ENCODE measurements at places on chromosomes 1 and 21. TPM values are rescaled to one million over a fixed set of nuclear protein-coding genes. Genes with fewer than 3 reads are reported as not detected.
A peak's percentile ranks its signal among the peaks of the same experiment; 100 is the strongest.

DNA sequence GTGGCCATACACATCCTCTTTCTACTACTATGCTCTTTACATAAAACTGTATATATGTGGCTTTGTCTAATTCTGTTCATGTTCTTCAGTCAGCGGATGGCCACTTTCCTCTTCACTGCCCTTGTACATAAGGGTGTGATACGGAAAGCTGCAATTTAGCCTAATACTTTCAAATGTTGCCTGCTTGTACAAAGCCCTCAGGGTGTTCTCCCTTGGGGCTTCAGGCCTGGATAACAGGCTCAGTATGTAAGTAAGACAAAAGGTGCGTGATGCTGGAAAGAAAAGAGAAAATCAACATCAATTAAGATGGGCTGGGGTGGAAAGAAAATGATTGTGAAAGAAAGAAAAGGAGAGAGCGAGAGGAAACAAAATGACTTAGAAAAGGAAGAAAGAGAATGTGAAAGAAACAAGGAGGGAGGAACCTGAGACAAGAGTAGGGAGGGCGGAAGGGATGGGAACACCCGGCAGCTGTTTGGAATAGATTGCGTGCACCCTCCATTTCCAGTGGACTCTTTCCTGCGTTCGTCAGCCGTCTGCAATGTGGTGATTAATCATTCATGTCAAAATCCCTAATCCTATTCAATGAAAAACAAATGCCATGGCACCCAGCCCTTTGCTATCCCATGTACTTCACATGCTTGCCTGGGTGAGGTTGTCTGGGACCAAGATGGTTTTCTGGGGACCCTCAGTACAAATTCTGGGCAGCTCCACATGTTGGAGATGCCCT is 553.6 kb downstream of the NUF2 start:
- no peaks in the 10 kb centered on the region for H3K27me3 ChIP-seq
- peaks cover 23% of the 10 kb centered on the region for H3K4me1 ChIP-seq
- H3K27ac ChIP-seq: no peak overlapping the region

Gene TESK2
- total RNA-seq: 14.0 TPM

- H3K27ac ChIP-seq: no peak overlapping the region
- no peak for DNase-seq
- H3K4me1 ChIP-seq: peaks cover 18% of the 10 kb centered on the region
- no peak overlapping the region for H3K4me3 ChIP-seq
These were observed 412 bp downstream of the ABCA4 start for GRCh38 chr1:94120570-94120901.

GRCh38 chr1:236489710-236490377 is 33.9 kb upstream of the LGALS8 start:
- DNase-seq: peak; percentile 82
- no peaks in the 10 kb centered on the region for H3K27me3 ChIP-seq
- peaks cover 15% of the 10 kb centered on the region for H3K4me1 ChIP-seq
- no peaks in the 10 kb centered on the region for H3K36me3 ChIP-seq
- H3K4me3 ChIP-seq: no peak overlapping the region

GRCh38 chr1:42136466-42136865 is 16.7 kb upstream of the GUCA2B start:
- H3K36me3 ChIP-seq: no peaks in the 10 kb centered on the region
- H3K4me1 ChIP-seq: no peaks in the 10 kb centered on the region
- no peak overlapping the region for H3K4me3 ChIP-seq
- no peak overlapping the region for H3K27ac ChIP-seq
- no peak for DNase-seq

Measured in GM23338 (cell line).